Activated T-cell treated with anti-CD3 and anti-CD28 coated beads, Interleukin-2, amount 50 U/mL, for 72 hours (primary cell): ENCODE measurements at places on chromosomes 6 and 20.

GRCh38 chr20:35607003-35607735 lies 8.5 kb upstream of the SPAG4 start:
- DNase-seq, result no peak

DNA sequence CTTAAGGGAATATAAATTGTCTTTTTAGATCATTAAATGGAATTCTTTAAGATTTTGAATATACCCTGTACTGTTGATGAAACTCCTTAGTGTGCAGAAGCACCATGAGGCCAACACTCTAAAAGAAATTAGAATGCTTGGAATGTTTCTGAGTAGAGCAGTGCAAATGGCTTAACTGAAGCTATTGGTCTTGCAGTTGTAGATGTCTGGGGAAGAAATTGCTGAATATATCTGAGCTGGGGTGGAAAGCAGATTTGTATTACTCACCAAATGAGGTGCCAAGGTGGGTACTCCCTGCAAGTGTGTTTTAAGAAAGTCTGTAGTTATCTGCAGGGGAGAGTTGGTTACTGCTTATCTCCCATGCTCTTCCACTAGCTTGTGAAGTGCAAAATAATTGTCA lies 119.0 kb downstream of the ADGRG6 start:
- no peak for DNase-seq

DNA sequence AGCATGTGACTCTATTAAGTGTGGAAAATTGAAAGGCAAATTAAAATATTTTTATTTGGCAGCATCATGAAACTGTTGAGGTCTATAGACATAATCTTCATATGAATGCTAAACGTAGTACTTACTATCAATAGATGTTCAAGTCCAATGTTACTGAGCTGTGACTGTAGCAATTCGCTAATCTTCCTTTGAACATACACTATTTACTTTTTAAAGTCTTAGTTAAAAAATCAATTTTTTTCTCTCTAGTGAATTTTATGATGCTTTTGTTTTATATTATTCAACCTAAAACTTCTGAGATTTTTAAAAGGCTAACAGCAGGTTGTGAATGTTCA lies 85.2 kb upstream of the ELOVL5 start:
- no peak for DNase-seq

DNA sequence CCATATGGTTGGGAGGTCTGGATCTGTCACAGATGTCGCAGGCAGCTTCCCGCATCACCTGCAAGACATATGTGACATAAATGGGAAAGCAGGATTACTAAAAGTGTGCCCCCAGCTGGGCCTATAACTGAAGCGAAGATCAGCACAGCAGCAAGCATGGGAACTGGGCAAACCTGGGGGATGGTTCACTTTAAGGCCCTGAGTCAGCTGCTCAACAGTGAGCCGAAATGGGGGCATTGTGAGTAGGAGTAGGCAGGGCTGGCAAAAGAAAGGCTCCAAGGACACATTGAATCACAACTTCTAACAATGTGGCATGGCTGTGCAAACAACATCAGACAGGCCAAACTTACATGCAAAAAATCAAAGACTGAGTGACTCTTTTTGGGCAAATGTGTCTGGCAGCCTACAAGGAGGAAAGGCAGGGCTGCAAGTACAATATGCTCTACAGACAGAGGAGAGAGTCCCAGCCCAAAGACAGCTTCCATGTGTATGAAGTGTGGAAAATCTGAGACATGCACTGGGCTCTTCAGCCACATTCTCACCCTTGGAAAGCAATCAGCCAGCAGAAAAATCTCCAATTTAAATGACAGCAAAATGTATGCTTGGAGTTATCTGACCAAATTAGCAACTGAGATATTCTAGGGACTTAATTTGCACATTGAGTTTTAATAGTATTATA lies 531.0 kb upstream of the MMS22L start:
- no peak for DNase-seq

GRCh38 chr6:28011722-28012121 lies 54.7 kb downstream of the OR2B6 start:
- DNase-seq, result no peak

- no peak for DNase-seq
Observed at GRCh38 chr6:97726378-97726777, 443.4 kb upstream of the MMS22L start.

DNA sequence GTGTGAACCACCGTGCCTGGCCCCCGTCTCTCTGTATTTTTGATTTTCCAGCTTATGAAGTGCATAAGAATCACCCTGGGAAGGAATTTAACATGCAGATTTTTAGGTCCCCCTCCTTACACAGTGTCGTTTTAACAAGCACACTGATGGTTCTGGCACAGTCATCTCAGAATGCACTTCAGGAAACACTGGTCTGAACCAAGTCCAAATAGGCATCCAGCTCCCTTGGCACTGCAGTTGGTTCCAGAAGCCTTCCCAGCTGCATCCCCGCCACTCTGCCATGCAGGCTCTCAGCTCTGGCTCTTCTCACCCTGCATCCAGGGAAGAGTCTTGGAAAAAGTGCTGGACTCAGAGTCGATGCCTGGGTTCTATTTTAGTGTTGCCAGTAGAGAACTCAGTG lies 20.1 kb downstream of the RIPOR2 start:
- DNase-seq, result no peak

- DNase-seq, result no peak
Observed at GRCh38 chr6:97850458-97851212, 567.6 kb upstream of the MMS22L start.

- no peak for DNase-seq
Observed at GRCh38 chr6:3690506-3690905, 61.0 kb downstream of the PXDC1 start.
